ENCODE measurements at places on chromosomes 3 and 15.

DNA sequence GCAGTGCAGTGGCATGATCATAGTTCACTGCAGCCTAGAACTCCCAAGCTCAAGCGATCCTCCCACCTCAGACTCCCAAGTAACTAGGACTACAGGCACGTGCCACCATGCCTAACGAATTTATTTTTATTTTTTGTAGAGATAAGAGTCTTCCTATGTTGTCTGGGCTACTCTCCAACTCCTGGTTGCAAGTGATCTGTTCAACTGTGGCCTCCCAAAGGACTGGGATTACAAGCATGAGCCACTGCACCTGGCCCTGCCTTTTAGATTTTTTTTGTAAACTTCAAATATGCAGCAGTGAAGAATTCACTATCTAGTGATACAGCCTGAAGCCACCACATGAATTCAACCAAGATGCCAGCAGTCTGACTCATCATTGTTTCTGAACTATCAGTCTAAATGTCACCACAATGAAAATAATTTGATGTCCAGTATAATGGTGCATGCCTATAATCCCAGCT lies 32.7 kb downstream of the UBXN7 start:
- no peak for DNase-seq

DNA sequence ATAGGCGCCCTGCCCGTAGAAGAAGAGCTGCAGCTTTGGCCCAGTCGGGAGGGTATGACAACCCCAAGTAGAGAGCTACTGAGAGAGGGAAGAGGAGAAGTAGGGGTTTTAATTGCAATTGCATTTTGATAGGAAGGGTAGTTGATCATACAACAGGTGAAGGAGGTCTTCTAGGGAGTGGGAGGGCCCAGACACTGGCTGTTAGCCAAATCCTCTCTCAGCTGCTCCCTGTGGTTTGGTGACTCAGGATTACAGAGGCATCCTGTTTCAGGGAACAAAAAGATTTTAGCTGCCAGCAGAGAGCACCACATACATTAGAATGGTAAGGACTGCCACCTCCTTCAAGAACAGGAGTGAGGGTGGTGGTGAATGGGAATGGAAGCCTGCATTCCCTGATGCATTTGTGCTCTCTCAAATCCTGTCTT lies 408.9 kb upstream of the THBS1 start:
- no peak for DNase-seq

- no peak for DNase-seq
Observed at GRCh38 chr3:27859821-27860220, 137.7 kb upstream of the EOMES start.

- no peak for DNase-seq
Observed at GRCh38 chr3:31592764-31593163, 60.0 kb downstream of the STT3B start.

DNA sequence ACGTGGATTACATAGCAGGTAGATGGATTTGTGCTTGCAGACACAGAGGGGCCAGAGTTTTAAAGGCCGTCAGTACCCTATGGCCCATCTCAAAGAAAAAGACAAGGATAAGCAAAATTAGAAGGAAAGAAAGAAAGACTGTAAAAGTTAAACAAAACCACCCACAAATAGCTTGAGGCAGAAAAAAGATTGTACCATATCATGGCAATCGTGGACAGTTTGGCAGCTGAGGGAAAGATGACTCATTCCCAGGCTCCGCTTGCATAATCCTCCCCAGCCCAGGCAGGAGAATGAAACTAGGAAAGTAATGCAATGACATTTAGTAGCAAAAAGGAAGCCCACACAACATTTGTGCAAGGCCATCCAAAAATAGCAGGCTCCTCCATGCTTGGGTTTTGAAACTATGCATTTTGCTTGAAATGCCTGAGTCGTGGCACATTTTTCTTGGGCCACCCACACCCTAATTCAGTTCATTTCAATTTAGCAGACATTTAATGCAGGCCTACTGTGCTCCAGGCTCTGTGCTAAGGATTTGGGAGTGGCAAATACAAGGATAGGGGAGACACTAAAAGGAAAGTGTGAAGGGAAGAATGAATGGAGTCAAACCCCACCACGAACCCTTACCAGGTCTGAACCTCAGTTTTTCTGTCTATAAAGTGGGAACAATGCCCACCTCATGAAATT lies 40.9 kb upstream of the SMAD3 start:
- no peak for DNase-seq

- DNase-seq, result peak; percentile 58
Observed at GRCh38 chr15:41811432-41812195, 16.3 kb upstream of the JMJD7 start.

DNA sequence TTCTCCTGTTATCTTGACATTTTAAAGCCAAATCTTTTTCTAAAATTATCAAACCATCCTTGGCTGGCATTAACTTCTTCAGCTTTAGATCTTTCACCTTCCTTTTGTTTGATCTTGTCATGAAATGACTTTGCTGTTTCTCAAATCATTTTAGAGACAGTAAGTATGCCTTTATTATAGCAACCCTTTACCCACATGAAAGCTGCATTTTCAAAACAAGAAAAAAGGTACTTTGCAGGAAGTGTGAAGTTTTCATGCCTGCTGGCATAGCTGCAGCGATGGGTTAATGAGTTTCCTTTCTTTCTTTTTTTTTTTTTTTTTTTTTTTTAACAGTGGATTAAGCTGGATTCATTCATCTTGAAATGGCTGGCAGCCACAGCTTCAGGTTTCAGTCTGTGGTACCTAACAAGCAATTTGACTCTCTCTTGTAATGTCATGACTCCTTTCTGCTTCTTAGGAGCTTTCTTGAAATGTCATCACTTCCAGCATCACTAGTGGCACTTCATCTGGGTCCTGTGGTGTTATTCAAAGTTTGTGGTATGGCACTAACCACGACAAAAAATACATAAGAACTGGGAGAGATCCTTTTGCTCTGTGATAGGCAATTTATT lies 18.8 kb downstream of the SLC25A26 start:
- DNase-seq, result no peak

DNA sequence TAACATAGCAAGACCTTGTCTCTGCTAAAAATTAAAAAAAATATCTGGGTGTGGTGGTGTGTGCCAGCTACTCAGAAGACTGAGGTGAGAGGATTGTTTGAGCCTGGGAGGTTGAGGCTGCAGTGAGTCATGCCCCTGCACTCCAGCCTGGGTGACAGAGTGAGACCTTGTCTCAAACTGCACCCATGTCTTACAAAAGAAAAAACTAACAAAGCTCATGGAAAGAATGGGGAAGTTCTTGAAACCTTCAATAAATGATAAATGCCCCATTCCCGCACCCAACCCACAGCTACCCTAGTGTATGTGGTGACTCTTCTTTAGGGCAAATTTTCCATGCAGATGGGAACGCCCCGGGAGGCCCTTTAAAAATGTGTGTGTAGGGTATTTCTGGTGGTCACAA lies 28.3 kb downstream of the RPLP1 start:
- no peak for DNase-seq

All from T-helper 17 cell (primary cell).